COR-L47 (cell line): ENCODE measurements at places on chromosomes 1 and 21.

DNA sequence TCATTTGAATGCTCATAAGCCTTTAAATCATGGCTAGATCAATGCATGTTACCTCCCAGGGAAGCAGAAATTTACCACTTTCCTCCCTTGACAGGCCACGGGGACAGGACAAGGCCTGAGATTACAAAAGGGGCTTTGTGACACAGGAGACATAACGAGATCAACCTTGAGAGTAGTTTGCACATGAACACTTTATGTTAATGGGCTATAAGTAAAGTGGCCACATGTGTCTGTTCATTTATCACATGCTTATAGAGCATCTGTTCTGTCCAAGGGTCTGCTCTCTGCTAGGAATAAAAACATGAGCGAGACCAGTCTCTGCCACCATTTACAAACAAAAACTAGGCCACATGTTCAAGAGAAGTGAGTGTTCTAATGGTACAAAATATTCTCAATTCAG is 144.1 kb upstream of the C8B start:
- no peak for DNase-seq

DNA sequence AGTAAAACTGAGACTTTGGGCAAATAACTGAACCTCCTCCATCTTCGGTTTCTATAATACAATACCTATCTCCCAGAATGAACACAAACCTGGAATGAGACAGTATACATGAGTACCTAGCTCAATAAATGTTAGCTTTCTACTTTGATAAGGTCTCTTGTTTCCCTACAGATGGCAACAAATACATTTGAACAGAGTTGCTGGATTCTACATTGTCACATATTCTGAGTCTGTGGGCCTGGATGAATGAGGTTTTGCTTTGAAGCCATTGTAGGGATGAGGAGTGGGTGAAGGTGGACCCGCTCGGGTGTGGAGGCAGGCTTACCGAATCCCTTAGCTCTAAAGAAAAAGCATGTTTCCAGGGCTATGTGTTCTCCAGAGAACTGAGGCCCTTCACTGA is 13.9 kb upstream of the FYB2 start:
- no peak for DNase-seq

GRCh38 chr1:50271968-50272578 is 151.2 kb downstream of the DMRTA2 start:
- no peak for DNase-seq

GRCh38 chr1:224450561-224451350 is 16.2 kb upstream of the WDR26 start:
- no peak for DNase-seq
